ENCODE measurements at places on chromosomes 12 and 14.

GRCh38 chr12:130661486-130662255, 54.4 kb downstream of the RIMBP2 start:
- no peak for DNase-seq

- no peak for DNase-seq
These were observed 76.1 kb upstream of the BTG1 start for GRCh38 chr12:92221656-92222315.

GRCh38 chr14:55332654-55333570, 61.7 kb downstream of the FBXO34 start:
- DNase-seq: no peak

GRCh38 chr14:102708494-102708893, 68.8 kb upstream of the TRAF3 start:
- DNase-seq: no peak

DNA sequence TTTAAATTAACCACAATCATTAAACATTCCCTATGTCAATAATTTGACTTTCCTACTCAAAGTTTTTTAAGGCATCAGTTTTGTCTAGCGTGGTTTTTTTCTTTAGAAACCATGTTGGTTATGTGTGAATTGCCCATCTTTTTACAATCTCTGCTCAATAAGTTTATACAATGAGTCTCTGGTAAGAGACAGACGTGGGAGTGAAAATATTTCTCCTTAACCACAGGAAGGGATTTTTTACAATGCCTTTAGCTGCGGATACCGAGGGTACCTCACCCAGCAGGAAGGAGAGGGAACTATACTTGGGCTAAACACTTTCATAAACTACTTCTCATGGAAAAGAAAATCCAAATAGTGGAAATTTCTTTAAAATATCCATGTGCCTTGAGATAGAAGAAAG, 191.4 kb upstream of the BCL2L14 start:
- DNase-seq: no peak

- no peak for DNase-seq
These were observed 156.5 kb upstream of the PLEKHG7 start for GRCh38 chr12:92546259-92546634.

- DNase-seq: no peak
These were observed 128.8 kb downstream of the CCDC60 start for GRCh38 chr12:119463211-119463926.

DNA sequence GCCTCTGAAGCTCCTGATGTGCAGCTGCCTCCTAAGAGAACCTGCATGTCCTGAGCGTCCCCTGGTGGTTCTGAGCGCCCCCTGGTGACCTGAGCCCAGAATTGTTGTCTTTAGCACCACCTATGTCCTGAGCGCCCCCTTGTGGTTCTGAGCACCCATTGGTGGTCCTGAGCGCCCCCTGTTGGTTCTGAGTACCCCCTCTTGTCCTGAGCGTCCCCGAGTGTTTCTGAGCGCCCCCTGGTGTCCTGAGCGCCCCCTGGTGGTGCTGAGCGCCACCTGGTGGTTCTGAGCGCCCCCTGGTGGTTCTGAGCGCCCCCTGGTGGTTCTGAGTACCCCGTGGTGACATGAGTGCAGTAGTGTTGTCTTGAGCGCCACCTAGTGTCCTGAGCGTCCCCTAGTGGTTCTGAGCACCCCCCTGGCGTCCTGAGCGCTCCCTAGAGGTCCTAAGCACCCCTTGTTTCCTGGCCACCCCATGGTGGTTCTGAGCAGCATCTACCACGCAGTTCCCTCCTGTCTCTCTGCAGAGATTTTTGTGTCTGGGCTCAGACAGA, 782.5 kb downstream of the TMEM121 start:
- DNase-seq: no peak

GRCh38 chr12:67111182-67111581, 158.0 kb upstream of the CAND1 start:
- no peak for DNase-seq

- DNase-seq: no peak
These were observed 165.7 kb downstream of the BMP4 start for GRCh38 chr14:53790731-53791500.

DNA sequence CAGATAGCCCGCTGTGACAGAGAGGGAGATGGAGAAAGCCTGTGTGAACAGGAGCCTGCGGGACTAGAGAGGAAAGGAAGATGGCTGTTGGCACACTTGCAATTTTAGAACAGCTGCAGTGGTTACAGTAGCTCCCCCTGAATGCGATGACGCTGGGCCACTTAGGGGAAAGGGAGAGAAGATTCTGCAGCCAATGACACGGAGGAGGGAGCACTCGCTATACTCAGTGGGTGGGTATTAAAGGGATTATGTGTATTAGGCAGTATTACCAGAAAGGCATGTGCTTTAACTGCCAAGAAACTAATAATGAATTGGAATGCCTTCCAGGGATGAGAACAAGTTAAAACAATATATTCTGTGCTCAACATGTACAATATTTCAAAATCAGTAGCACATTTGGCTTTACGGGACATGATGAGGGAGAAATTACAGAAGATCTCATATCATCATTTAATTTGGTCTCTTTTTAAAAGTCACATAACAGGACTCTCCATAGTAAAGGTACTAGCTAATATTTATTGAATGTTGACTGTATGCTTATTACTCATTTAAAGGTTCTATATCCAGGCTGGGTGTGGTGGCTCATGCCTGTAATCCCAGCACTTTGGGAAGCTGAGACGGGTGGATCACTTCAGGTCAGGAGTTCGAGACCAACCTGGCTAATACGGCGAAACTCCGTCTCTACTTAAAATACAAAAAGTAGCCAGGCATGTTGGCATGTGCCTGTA, 35.9 kb upstream of the FOS start:
- DNase-seq: no peak

DNA sequence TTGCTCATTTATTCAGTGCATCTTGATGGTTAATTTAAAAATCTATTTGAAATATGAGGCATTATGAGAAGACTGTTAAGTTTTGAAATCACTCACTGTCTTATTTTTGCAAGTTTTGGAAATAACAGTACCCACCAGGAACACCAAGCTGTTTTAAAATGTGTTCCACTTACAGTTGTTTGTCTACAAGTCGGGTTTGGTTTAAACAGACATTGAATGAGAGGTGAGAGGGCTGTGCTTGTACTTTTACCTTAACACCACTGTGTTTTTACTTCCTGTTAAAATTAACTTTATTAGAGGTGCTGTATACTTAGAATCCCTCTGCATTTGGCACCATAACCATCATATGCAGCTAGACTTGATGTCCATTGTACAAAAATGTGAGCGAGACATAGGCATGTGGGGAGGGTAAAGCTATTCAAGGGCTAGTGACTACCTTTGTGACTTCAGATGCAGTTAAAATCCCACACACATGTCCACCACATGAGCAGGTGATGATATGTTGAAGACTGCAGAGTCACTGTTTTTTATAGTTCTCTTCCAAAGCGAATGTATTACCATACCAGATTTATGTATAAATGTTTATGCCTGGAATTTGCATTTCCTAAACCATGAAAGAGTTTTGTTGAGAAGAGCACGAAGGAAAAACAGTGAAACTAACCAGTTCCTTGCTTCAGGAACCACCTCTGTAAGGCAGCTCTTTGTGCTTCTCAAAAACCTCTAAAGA, 12.9 kb downstream of the ELK3 start:
- no peak for DNase-seq

GRCh38 chr12:125092108-125092871, 27.1 kb downstream of the AACS start:
- no peak for DNase-seq

GRCh38 chr14:104537613-104537988, 42.0 kb upstream of the C14orf180 start:
- no peak for DNase-seq

- DNase-seq: no peak
These were observed 13.4 kb downstream of the ASB2 start for GRCh38 chr14:93962701-93963601.

- no peak for DNase-seq
These were observed at the start of gene REM2 for GRCh38 chr14:22883173-22883976. Gene REM2, plus strand, starts transcription at chr14:22883222. Its CDS starts 66 bp downstream, at chr14:22883288.

DNA sequence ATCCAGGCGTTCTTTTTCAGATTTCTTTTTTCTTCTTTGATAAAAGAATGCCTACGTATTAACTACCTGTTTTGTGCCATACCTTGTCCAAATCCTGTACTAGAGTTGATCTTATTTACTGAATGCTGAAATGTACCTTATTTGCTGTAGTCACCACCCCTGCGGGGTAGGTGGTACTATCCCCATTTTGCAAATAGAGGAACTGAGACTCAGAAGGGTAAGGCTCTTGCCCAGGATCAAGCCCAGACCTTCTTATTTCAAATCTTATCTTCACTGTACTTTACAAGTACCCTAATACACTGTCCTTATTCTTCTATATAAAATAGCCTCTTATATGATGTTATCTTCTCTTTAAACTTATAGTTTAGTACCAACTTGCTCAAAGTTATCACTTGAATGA, 206.5 kb downstream of the SLC41A2 start:
- no peak for DNase-seq

DNA sequence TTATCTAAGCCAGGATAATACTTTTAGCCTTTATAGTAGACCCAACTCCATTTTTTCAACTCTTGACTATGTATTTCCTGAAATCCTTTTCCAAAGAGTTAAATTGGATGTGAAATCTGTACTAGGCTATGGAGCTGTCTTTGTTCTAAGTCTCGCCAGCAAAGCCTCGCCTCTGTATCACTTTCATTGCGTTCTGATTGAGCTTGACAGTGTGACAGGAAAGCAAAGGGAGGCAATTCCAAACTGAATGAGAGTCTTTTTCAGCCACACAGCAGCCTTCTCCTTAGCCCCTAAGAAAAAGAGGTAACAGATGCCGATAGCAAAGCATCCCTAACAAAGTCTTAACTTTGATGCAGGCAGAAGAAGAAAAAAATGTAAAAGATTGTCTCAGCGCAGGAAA, 154.6 kb upstream of the OTX2 start:
- DNase-seq: no peak

DNA sequence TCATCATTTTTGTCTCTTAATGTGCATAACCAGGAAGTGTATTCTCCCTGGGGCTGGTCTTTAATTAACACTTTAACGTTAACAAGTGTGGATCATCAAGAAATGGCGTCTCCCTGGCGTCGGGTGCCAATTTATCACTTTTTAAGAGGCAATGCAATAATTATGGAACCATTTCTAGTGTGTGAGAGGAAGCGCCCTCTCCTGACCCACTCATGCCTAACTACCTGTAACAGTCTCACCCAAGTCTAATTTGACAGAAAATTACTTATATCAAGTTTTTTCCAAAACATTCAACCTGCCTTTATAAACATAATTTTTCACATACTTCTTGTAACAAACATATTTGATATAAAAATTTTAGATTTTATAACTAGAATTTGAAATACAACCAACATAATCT, 905.3 kb upstream of the MDGA2 start:
- DNase-seq: no peak

- no peak for DNase-seq
These were observed 205.9 kb downstream of the PHLDA1 start for GRCh38 chr12:75825686-75826085.

DNA sequence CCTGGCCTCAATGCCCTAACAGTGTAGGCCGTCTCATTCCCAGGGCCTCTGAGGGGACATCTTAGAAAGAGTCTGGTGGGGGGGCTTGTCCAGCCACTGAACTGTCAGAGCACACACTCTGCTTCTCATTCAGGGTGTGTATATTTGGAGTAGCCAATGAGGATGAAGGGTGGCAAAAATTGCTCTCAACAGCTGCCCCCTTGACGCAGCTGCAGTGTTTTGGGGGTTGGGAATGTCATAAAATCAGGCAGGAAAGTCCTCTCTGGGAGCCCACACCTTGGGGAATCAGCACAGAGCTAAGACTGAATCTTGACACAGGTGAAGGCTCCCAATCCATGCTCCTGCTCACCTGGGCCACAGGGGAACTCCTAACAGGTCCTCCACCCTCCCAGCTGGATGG, 1.5 kb downstream of the RASAL1 start:
- no peak for DNase-seq

DNA sequence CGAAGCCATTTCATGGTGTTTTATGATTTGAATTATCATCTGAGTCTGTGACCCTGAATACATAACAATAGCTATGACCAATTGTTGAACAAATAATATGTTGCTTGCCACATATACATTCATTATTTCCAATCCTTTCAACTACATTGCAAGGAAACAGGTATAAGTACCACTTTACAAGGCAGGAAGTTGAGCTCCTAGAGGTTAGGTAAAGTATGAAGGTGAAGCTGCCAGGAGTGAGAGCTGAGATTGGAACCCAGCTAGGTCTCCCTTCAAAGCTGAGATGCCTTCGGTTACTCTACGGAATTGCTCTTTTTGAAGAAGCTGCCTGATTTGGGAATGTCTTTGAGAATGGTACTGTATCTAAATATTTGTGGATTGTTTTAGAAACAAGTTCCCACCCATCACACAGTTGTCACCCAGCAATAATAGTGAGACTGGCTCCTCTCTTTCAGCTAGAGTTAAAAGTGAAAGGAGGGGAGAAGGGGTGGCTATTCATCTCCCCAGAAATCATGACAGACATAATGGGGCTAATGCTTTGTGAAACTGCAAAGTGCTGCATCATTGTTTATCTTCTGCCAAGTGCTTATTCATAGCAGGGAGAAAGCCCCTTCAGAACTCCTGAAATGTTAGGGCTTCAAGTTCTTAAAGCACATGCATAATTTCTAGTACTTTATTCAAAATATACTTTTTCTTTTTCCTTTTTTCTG, 75.9 kb upstream of the AMIGO2 start:
- no peak for DNase-seq

- DNase-seq: no peak
These were observed 3.5 kb downstream of the OAS3 start for GRCh38 chr12:112941528-112942335.

DNA sequence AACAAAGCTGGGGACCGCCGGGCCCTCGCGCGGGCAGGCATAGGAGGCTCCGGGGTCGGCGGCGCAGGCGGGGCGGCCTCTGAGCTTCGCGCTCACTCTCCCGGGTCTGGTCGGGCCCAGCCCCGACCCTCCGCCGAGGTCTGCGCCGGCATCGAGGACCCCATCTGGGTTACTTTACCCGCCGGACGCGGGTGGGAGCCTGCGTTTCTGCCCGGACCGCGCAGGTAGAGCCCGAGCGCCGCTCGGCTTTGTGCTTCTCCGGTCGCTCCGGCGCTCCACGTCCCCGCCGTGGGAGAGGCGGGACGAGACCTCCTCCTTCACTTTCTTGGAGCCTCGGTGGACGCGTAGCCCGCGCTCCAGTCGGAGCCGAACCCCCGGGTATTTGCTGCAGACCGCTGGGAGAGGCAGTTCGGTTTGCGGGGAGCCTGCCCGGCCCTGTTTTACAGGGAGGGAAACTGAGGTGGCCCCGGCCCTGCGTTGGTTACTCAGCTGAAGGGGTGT, 63.2 kb downstream of the FBXL14 start:
- no peak for DNase-seq

- DNase-seq: no peak
These were observed 59.4 kb downstream of the MYRFL start for GRCh38 chr12:69884386-69884785.
